Right lobe of liver (tissue), 6 donors: ENCODE measurements at places on chromosomes 11 and 22.
A peak's percentile ranks its signal among the peaks of the same experiment; 100 is the strongest.

- DNase-seq, result no peak
Measured at GRCh38 chr11:66044757-66045156, 4.2 kb downstream of the GAL3ST3 start.

DNA sequence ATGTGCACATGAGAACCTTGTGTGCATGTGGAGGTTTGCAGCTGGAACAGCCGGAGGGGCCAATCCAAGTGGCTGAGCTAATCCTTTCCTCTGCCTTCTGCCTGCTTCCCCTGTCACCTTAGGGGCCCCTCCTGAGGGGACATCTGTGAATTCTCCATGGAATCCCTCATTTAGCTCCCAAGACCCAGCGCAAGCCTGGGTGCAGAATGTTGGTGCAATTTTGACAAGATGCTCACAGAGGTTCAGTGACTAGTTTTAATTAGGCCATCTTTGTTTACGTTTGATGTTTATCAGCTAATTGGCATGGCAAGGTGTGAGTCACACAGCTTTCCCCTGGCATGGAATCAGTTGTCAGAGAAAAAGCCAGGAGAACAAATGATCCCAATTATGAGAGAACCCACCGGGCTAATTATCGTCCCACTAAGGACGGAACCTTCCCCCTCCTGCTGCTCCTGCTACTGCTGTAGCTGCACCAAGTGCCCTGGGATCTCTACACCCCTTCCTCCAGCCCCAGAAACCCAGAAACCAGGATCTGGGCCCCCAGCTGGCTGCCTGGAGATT is 63.6 kb upstream of the PAX6 start:
- no peak for DNase-seq

GRCh38 chr11:110921742-110922521 is 209.7 kb upstream of the ARHGAP20 start:
- DNase-seq, result peak; percentile 14

GRCh38 chr11:32829680-32830412 is at the start of gene PRRG4:
Gene PRRG4, plus strand, starts transcription at chr11:32829927. Its CDS starts 603 bp downstream, at chr11:32830530.
- peak; percentile 82 for DNase-seq

GRCh38 chr22:43854121-43854785 is 8.1 kb downstream of the SULT4A1 start:
- DNase-seq, result no peak
